ENCODE measurements at places on chromosomes 1 and 21. TPM values are rescaled to one million over a fixed set of nuclear protein-coding genes. Genes with fewer than 3 reads are reported as not detected.
A peak's percentile ranks its signal among the peaks of the same experiment; 100 is the strongest.

- no peak for DNase-seq
Observed at GRCh38 chr21:42844411-42845113, 34.8 kb downstream of the WDR4 start.

DNA sequence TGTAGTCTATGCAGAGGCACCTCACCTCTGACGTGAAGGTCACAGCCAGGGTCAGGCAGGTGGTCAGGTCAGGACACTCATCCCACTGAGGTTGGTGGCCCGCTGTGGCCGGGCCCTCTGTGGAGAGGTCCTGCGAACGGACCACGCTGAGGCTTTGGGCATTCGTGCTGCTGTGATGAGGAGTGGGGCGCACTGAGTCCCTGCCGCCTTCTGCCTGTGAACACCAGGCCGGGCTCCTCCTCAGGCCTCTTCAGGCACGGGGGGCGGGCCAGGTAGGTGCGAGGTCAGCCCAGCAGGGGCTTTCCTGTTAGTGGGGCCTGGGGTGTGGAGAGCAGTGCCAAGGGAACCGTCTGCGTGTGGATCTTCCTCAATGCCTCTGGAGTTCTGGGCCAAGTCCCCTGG is 39.0 kb downstream of the COQ8A start:
- no peak for DNase-seq

- no peak for DNase-seq
Observed at GRCh38 chr21:26943921-26944320, 23.0 kb downstream of the ADAMTS5 start.

GRCh38 chr1:110309139-110309538 is 30.0 kb upstream of the RBM15 start:
- DNase-seq, result peak; percentile 76

GRCh38 chr1:208531003-208531750 is 287.0 kb upstream of the PLXNA2 start:
- no peak for DNase-seq

DNA sequence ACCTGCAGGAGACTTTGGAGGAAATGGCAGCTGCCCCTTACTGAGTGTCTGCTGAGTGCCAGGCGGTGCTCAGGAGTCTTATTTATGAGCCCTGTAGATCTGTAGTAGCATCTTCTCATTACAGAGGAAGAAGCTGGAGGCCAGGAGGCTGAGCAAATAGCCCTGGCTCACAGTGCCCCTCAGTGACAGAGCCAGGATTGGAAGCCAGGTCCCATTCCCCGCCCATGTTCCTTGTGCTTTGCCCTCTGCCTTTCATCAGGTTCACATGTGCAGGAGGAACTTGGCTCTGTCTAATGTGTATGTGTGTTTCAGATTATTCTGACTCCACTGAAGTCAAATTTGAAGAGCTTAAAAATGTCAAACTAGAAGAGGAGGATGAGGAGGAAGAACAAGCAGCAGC is 21.2 kb downstream of the KDM4A start:
- no peak for DNase-seq

- no peak for DNase-seq
Observed at GRCh38 chr21:34343347-34343746, 20.5 kb upstream of the KCNE2 start.

GRCh38 chr21:29360799-29361765 is 62.4 kb downstream of the BACH1 start:
- no peak for DNase-seq

DNA sequence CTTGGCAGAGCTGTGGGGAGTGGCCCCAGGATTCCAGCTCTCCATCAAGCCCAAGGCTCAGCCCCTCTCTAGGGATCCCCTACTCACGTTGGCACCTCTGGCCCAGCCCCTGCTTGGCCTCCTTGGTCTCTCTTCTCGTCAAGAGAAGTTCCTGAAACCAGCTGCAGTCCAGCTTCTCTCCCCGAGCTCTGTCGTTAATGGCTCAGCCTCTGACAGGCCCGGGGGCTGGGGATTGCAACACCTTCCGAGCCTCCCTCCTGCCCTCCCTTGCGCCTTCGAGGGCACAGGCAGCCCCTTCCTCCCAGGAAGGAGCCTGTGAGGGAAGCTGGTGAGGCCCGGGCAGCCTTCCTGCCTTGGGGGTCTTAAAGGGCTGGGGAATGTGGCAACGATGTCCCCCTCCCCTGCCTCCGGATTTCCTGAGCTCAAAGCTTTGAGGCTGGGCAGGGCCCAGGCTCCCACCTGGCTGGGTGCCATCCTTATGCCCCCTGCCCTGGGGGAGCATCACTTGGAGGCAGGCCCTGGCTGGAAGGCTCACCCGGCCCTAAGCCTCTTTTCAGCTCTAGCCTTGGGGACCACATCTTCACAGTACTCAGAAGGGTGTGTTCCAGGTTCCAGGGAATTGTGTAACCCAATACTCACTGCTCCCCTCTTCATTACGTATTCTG is at the start of gene CSF3R:
CSF3R (minus strand) TSS at position 190 of the 665 bp plus-strand sequence. CDS start 3,417 bp downstream, outside the sequence.
- no peak for DNase-seq

- no peak for DNase-seq
Observed at GRCh38 chr1:71647513-71648300, 566.9 kb upstream of the ZRANB2 start.

GRCh38 chr1:168957818-168958217 is 148.7 kb upstream of the ATP1B1 start:
- DNase-seq, result no peak

- DNase-seq, result no peak
Observed at GRCh38 chr1:86218859-86219258, 62.3 kb upstream of the COL24A1 start.

DNA sequence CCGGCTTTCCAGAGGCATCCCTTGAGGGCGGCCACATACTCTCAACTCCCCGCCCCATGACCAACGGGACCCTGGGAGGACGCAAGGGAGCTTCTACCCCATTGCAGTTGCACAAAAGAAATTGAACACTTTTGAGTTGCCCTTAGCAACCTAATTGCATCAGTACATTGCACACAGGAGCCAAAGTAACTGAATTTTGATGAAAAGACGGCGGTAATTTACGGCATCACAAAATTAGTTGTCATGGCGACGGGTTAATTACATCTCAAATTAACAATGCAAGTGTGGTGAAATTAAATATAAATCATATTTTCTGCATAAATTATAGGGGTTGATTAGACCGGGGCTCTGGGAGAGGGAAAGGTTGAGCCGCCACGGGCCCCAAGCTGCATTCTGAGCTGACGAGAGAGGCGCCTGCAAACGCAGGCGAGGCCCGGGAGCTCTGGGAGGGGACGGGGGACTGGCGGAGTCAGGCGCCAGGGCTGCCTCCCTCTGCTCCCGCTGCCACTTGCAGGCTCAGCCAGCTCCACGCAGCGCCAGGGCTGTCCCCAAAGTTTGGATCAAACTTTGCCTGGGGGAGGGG is 61.4 kb downstream of the CASZ1 start:
- DNase-seq, result no peak

DNA sequence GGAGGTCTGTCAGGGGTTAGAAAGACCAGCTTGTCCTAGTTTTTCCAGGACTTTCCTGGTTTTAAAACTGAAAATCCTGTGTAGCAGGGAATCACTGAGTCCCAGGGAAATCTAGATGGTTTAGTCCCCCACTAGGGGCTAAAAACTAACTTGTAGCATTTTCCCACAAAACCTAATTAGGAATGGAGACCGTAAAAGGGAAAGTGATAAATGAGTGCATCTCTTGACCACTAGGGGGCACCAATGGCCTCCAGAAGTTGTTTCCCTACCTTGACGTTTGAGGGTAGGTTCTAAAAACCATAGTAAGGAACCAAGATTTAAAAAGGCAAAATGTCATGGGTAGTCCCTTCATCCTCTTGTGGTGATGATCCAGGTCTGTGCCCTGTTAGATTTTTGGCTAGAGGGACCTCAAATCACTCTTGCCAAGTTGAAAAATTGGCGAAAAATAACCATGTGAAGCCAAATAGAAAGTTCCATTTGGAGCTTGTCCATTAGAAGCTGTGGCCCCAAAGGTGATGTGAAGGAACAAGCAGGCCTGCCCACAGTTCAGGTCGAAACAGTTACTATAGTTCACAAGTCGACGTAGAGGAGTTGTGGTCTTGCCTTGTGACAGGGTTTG is 24.5 kb downstream of the CLIC6 start:
- peak; percentile 83 for DNase-seq

DNA sequence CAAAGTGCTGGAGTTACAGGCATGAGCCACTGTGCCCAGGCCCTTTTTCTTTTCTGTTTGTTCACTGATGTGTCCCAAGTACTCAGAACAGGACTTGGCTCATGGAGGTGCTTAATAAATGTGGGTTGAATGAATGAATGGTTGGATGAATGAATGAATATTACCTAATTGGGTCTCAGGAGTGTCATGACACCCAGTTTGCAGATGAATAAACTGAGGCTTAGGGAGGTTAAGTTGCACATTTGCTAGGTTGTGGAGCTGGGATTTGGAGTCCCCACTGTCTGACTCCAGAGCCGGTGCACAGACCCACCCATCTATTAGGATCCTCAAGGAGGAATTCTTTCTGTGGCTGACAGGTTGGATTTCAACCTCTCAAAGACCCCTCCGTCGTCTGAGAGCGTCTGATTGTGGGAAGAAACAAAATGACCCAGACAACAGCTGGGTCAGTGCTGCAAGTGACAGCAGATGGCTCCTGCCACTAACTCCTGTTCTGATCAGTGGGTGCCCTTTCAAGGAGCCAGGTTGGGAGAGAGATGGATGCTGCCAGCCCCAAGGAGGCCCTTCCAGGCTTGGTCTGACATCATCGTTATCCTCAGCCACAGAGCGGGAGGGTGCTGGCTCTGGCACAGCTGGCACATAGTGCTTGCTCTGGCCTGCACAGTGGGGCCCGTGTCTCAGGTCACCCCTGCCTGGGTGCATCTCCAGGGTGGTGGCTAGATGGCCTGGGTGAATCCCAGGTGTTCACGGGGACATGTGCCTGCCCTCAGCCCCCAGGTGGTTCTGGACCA is 24.2 kb downstream of the ARHGEF10L start:
- no peak for DNase-seq

DNA sequence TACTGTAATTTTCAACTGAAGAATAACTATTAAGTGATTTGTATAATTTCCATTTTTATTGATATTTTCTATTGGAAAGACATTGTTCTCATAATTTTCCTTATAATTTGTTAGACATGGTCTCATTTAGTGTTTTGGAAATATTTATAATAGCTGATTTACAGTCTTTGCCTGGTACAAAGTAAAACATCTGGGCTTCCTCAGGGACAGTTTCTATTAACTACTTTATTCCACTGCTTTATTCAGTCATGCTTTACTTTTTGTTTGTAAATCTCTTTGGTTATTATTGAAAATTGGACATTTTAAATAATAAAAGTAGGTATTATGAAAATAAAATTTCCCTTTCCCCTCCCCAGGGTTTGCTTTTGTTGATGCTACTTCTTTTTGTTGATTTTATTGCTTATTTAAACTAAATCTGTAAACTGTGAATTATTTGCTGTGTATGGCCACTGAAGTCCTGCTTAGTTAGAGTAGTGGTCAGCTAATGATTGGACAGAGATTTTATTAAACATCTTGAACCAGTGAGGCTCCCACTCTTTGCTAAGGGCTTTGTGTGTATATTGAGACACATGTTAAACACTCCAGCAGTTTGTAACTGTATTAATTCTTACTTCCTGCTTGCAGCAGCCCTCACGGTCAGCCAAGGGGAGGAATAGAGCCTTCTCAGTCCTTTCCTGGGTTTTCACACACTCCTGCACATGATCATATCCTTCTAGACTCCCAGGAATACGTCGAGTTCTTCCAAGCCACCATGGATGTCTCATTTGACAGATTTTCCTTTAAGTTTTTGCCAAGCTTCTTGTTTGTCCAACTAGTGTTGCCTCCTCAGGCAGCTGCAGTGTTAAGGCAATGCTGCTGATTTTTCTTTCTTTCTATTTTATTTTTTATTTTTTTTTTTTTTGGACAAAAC is 994.6 kb upstream of the PRMT6 start:
- no peak for DNase-seq

DNA sequence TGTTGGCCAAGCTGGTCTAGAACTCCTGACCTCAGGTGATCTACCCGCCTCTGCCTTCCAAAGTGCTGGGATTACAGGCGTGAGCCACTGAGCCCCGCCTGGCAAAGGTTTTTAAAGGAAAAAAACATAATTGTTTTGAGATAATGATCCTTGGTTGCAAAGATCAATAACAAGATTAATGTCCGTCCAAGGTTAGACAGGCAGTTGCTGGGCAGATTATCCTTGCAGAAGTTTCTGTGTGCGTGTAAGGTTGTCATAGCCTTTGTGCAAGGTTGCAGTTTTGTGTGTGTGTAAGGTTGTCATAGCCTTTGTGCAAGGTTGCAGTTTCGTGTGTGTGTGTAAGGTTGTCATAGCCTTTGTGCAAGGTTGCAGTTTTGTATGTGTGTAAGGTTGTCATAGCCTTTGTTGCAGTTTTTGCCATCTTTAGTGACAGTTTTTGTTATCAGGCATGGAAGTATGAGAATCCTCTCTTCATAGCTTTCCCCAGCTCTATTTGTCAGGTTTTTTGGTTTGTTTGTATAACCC is 3.6 kb downstream of the YBEY start:
- no peak for DNase-seq

- DNase-seq, result peak; percentile 70
Observed at GRCh38 chr1:177945943-177946650, 23.8 kb downstream of the SEC16B start.

DNA sequence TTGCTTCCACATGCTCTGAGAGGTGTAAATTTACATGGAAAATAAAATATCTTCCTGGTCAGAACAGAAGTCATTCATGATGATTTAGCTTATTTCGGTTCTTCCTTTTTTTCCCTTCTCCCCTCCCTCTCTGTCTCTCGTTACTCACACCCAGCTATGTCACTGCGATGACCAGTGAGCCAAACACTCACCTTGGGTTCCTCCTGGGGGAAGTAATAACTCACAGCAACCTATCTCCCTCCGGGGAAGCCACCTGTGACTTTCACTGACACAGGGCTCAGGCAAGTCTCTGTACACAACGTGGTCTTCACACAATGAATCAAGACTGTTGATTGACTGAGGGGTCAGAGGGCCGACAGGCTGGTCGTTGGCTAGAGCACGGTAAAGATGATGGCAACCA is 135.3 kb upstream of the VANGL1 start:
- no peak for DNase-seq

DNA sequence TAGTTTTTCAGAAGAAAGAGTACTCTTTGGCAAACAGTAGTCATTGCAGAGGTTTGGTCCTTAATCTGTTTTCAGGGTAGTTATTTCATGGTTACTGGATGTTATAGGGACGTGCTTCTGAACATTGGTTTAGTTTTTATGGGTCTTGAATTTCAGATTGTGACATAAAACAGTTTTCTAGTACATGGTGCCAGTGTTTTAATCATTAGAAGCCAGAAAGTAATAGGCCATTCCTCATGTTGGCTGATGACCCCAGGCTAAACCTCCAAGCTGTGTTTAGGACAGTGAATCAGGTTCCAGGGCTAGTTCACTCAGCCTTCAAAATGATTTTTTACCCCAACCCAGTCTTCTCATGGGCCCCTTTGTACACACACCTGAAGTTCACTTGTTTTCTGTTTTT is 73.3 kb downstream of the OLFML2B start:
- no peak for DNase-seq

Gene SPTA1
- 0.17 TPM for total RNA-seq

Gene ICOSLG
- total RNA-seq, result under 0.01 TPM

Gene CDCA8
- total RNA-seq, result 0.26 TPM

Gene KPRP
- not detected for total RNA-seq

Gene PODN
- 67.5 TPM for total RNA-seq

Gene PUM1
- 59.3 TPM for total RNA-seq

Gene CD84
- not detected for total RNA-seq

Gene RBM11
- total RNA-seq, result 0.17 TPM

Gene FABP3
- 554 TPM for total RNA-seq

Gene KCNA3
- 5.6 TPM for total RNA-seq

Data from fibroblast of lung (primary cell).